ENCODE measurements at places on chromosomes 2 and 18.

DNA sequence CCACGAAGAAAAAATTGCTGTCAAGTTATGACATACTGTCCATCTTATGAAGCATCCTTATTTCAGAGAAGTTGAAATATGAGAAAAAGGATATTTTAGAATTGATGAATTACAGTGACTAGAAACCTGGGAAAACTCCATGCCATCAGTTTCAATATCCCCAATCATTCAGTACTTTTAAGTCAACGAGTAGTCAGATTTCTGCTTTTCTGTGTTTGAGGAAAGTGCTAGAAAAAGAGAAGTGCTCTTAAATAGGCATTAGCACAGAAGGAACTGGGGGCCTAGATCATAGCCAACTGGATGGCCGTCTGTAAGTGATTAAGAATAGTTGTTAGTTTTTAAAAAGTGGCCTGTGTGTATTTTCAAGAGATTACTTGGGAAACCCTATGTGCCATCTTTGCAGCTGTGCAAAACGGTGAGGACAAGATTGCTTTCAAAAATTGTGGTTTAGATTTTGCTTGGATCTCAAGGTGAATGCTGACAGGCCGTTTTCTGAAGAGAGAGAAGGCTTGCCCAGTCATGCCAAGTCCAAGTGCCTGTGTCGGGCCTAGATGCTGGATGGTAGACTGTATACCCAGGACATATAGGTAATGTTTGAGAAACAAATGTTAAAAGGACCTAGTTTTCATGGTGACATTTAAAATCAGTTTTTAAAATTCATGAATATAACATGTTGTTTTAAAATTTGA is 5.1 kb downstream of the NEDD4L start:
- DNase-seq: no peak

DNA sequence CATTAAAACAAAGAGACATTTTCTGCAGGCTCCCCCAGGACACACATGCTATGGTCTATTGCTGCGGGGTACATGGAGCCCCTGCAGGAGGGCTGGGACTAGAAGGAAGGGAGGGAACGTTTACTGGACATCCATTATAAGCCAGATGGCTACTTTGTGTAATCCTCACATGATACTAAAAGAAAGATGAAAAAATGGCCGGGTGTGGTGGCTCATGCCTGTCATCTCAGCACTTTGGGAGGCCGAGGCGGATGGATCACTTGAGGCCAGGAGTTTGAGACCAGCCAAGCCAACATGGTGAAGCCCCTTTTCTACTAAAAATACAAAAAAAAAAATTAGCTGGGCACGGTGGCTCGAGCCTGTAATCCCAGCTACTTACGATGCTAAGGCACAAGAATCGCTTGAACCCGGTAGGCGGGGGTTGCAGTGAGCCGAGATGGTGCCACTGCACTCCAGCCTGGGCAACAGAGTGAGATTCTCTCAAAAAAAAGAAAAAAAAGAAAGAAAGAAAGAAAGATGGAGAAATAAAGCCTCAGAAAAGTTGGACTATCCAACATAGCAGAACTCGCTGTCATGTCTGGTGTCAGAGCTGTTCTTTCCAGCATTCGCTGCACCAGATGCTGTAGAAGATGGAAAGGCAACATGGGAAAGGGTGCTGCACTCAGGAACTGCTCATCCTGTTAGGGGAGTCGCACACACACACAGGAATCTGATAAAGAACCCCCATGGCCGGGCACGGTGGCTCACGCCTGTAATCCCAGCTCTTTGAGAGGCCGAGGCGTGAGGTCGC is 7.8 kb upstream of the MYCN start:
- no peak for DNase-seq

DNA sequence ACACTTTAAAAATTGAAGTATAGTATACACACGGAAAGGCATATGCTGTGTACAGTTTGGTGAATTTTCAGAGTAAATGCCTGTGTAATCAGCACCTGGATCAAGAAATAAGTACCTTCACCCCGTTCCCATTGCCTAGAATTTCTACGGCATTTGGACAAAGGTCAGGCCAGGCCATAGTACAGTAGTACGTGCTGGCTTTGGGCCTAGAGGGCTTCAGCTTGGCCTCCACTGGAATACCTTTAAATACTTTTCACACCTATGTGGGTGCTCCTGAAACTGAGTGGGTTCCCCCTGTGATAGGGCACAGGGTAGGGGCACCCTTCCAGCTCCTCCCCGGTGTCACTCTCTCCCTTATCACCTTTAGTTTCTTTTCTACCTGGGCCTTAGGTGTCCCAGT is 26.5 kb downstream of the TET3 start:
- DNase-seq: no peak

DNA sequence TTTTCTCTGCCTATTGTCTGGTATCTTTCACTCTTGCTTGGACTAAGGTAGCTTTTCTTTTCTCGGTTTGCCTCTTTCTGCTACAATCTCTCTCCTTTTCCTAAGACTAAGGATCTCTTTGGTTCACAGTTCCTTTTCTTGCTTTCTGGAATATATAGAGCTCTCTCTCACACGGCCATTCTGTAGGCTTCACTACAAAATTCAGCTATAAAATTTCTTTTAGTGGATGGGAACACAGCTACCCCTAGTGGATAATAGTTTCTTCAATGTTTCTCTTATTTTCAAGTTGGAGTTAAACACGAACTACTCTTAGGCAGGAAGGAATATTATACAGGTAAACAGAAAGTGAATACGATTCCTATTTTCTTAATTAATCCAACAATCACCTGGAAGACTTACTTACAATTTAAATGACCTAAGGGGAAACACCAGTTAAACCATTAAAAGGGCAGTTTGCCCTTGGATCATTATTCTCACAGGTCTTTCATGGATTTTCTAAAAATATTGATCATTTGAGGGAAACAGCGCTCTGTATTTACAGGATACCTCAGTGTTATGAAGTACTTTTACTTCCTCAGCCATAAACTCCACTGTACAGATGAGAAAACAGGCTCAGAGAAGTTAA is 140.5 kb downstream of the LRP2 start:
- DNase-seq: no peak

DNA sequence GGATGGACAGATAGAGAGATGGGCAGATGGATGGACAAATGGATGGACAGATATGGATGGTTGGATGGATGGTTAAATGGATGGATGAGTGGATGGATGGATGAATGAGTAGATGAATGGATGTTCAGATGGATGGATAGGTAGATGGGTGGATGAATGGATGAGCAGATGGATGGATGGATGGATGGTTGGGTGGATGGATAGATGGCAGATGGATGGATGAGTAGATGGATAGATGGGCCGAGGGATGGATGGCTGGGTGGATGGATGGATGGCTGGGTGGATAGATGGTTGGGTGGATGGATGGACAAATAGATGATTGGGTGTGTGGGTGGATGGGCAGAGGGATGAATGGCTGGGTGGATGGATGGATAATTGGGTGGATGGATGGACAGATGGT is 98.9 kb upstream of the OTOS start:
- DNase-seq: no peak

- DNase-seq: no peak
These were observed 48.6 kb downstream of the FER1L5 start for GRCh38 chr2:96691022-96691612.

DNA sequence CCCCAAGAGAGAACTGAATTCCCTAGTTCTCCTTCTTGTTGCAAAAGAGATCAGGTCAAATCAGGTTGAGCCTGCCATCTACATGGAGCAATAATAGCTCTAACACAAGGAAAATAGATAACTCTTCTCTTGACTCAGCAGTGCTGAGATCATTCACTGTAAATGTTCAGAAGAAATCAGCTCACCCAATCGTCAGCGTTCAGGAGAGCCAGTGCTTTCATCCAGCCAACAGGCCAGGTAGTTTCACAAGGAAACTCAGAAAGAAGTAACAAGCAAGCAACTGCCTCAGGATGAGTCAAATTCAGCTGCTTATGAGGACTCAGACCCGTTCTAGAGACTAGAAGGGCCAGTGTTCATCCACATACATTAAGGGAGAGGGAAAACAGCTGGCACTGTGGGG is 5.9 kb downstream of the LMAN2L start:
- no peak for DNase-seq

GRCh38 chr18:37565101-37565976 is at the start of gene CELF4:
Gene CELF4 (minus strand): TSS chr18:37565798.
- DNase-seq: no peak

- no peak for DNase-seq
These were observed 306.6 kb downstream of the PTH2R start for GRCh38 chr2:208713066-208713745.

DNA sequence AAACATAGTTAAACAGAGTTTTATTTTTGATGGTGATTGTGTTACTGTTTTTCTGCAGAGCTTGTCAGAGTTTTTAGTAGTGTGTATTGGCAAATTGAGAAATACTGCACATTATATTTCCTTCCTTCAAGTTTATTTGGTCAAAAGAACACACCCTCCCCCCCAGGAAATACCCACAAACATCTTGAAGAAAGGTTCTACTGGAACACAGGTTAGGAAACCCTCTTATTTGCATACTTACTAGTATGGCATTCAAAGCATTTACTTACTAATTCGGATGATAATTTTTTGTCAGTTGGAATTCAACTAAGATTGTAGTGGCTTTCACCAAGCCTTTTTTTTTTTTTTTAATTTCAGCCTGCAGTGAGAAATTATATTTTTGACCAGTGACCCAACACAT is 9.1 kb downstream of the CAB39 start:
- DNase-seq: no peak

- DNase-seq: no peak
These were observed 592.3 kb downstream of the THSD7B start for GRCh38 chr2:137357634-137358033.

DNA sequence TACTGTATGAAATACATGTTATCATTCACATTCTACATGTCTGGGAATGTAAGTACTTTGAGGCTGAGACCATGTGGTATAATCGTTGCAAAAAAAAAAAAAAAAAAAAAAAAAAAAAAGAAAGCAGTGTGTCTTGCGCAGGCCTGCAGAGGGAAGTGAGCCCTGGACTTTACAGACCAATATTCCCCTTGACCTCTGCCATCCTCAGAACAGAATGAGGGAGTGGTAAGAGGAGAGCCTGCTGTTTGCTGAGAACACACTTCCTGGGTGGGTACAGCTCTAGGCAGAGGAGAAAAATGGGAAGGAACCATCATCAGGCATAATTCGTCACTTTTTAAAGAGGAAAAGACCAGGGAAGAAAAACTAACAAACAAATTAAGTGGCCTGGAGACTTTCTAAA is 28.8 kb upstream of the TBC1D8 start:
- no peak for DNase-seq

DNA sequence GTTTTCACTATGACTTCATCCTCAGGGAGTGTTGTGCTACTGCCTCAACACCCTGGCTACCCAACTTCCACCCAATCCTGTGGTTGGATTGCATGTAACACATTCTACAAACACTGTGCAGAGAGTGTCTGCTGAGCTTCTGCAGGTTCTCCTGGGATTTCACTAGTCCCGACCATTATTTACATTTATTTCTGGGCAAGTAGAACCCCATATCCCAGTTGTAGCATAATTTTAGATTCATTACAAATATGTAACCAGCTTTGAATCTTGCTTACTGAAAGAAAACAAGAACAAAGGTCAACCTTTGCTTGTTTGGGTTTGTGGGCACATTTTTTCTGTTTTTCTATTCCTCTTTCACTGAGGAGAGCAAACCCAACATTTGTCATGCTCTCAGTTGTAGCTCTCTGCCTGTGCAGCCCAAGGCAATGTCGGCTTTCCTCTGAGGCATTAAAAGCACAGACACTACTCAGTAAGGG is 2036.1 kb upstream of the LRRTM1 start:
- DNase-seq: no peak

GRCh38 chr18:37534627-37535026 is 31.0 kb downstream of the CELF4 start:
- no peak for DNase-seq

- DNase-seq: no peak
These were observed 55.4 kb downstream of the CDC42EP3 start for GRCh38 chr2:37615804-37616676.

DNA sequence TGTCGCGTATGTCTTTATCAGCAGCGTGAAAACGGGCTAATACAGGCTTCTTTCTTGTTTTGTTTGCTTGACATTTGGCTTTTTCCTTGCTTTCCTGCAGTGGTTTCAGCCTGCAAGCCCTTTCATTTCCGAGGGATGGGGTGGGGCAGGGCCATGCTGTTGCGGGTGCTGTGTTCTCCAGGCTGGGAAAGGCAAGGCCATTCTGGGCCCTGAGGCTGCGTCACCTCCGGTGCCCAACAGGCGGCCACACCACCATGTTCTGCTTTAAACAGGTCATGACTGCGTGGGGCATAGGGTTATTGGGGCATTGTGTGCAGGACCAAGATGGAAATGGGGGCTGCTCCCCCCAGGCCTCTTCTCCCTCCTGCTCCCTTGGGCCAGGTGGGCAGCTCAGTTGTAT is 38.6 kb upstream of the PLB1 start:
- DNase-seq: no peak

- no peak for DNase-seq
These were observed at the start of gene SERPINB2 for GRCh38 chr18:63887424-63887823. Gene SERPINB2 (plus strand): TSS chr18:63887705. CDS start chr18:63891445, 3,740 bp downstream.

DNA sequence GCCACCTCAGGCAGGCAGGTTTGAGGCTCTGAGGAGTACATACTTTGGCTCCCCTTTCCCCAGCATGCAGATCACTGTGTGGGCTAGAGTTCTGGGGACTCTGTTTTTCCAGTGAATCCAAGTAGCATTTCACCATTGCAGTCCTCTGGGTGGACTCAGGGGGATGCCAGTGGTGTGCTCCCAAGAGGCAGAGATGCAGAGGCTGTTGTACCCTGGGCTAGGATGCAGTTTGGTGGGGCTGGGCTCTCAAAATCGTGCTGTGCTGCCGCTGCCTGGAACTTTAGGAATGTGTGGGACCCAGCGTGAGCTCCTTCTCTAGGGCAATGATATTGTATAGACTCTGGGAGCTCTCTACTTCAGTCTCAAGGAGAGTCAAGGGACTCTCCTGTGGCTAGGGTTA is 104.9 kb downstream of the MYO3B start:
- DNase-seq: no peak

GRCh38 chr18:43642727-43643330 is 365.5 kb upstream of the SYT4 start:
- DNase-seq: no peak

DNA sequence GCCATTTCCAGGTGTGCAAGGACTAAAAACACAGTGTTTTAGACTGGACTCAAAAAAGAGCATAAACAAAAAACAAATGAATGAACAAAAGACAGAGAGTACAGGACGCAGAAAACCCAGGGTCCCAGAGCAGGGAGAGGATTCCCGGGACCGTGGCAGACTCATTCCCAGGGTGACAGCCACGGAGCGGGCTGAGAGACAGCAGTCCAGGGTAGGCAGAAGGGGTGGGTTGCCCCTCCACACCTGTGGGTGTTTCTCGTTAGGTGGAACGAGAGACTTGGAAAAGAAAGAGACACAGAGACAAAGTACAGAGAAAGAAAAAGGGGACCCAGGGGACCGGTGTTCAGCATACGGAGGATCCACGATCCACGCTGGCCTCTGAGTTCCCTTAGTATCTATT is 273.4 kb downstream of the EIPR1 start:
- DNase-seq: no peak

DNA sequence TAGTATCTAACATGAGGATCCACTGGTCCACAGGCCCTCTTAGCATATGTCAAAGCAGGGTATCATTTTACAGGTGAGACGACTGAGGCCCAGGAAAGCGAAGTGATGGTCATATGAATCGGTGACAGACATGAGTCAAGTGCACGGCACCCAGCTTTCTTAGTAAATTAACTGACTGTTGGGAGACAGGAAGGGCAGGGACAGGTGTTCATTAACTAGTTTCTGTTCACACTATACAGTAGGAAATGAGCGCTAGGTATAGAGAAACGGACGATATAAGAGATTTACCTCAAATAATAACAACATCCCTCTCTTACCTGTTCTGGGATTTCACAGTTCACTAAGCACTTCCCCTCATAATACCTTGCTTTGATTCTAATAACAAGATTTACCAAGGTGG is 1.7 kb upstream of the SMARCAL1 start:
- DNase-seq: no peak

Data from stimulated activated CD8-positive, alpha-beta memory T cell treated with anti-CD3 and anti-CD28 coated beads, Interleukin-15, amount 100 ng/mL, for 24 hours (primary cell).